ENCODE measurements at places on chromosomes 2 and 18.

DNA sequence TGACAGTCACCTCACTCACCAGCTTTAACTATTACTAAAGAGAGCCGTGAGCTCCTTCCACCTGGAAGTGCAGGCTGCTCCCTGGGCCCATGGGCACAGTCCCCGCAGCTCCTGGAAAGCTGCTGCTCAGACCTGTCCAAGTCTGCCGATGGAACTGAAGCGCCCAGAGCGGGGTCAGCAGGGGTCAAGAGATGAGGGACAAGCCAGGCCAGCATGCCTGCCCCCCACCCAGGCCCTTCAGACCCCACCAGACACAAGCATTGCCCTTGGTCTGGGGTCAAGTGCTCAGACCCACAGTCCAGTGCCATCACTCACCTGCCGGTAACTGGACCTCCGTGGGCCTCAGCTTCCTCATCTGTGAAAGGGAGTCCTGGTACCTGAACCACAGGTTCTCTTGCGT is 59.9 kb downstream of the BIN1 start:
- DNase-seq, result no peak

- no peak for DNase-seq
These were observed 1208.4 kb downstream of the DPP10 start for GRCh38 chr2:115650827-115651226.

DNA sequence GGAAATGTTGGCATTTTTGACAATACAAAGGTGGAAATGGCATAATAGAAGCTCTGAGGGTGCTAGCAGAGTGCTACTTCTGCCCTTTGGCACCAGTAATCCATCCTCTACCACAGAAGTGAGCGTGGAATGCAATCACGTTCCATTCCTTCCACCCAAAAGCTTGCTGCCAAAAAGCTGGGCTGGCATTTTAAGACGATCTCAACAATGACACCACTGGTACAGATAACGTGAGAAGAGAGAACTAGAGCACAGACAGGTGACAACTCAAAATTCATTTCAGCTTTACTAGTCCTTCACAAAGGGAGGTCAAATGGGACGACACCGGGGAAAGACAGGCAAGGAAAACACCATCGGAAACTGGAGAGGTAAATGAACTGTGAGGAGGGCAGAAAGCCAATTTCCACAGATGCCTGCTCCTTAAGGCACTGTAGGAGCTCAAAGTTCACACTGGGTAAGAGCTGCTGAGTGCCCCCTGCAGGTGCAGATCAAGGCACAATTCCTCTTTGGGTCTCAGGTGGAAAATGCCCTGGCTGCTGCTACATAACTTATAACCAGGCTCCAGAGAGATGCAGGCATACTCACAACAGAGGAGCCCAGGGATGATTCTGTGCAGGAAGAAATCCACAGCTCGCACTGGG is 50.7 kb upstream of the RNU4ATAC start:
- no peak for DNase-seq

DNA sequence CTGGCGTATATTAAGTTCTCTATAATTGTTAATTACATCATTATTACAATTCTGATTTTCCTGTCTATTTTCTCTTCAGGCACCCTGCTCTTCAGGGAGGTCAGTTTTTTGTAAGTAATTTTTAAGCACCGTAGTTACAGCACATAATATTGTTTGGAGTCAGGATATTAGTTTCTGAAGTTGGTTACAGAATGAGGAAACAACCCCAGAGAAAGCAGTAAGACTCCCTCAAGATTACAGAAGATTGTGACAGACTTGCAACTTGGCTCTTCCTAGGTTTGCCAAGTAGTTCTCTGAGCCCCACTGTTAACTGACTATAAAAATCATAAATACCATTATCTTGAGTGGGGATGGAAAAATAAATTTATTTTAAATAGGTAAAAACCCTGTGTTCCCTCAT is 921 bp downstream of the RPE start:
- no peak for DNase-seq

- DNase-seq, result peak; percentile 68
These were observed 2.8 kb upstream of the CTDSP1 start for GRCh38 chr2:218396688-218397462.

DNA sequence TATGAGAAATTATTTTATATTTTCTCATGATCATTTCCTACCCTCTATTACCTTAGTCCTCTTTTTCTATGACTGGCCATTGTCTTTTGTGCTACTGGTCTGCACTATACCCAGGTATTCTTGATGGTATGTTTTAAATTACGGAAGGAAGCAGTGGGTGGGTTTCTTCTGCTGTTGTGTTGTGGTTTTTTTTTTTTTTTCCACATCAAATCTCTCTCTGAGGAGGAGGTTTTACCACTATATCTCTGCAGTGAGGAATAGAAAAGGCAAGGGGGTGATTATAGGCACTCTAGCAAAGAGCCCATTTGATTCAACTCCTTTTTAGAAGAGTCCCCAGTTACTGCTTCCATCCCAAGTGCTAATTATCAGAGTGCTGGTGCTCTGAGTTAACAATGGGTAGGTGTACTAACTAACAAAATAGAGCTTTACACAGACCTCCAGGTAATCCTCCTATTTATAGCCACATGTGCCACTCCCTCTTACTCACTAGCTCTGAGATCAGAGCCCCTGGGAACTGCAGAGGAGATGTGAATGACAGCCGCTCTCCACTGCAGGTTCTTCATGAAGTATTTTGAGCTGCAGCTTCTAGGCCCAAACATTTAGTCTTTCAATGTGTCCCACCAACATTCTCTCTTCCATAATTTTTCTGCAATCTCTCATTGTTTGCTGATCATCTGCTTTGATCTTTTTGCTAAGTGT is 301.6 kb upstream of the GULP1 start:
- no peak for DNase-seq

- DNase-seq, result no peak
These were observed 44.3 kb downstream of the MALT1 start for GRCh38 chr18:58715540-58715939.

DNA sequence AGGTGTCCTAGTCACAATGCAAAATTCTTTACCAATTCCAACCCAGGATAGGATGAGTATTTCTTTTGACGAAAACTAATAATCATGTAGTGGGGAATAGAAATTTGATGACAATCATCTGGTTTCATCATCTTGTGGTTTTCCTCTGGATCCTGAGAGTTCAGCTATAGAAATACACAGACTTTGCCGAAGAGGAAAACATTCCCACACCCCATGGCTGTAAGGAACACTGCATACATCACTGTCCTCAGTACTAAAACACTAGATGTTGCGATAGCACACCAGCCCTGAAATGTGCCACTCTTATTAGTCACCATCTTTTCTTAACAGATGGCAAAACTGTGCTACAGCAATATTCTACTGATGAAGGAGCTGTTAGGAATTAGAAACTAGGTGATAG is 29.4 kb downstream of the CERKL start:
- no peak for DNase-seq

DNA sequence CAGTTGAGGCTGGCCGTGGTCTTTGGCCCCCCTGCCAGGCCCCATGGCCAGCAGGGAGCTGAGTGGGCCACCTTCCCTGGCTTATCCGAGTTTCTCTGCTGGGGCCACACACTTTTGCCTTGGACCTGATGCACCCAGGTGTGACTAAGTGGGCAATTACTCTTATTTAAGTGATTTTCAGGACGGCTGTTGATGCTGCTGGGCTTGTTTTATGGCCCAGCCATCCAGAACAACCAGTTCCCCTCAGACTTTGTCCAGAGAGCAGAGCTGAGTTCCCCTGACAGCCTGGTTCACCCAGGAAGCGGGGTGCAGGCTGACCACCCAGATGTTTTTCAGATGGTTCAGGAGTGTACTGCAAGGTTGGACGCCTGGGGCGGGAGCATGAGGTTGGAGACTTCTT is 68.8 kb downstream of the GLI2 start:
- DNase-seq, result no peak

DNA sequence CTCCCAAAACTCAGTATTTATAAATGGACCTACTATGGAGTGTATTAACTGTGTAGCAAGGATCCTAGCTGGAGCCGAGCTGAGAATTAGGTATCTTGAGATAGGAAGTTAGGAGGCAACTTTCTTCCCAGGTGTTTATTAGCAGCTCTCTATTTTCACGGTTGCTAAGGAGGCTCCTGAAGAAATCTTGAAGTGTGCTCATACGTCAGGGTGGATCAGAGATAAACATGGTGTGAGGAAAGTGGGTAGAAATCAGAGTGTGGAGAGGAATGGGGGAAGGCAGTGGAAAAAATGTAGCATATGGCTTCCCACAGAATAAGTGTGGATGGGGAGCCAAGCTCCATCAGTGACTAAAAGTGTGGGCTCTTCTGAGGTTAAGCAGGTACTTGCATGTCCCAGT is 104.3 kb downstream of the ABCA12 start:
- no peak for DNase-seq

DNA sequence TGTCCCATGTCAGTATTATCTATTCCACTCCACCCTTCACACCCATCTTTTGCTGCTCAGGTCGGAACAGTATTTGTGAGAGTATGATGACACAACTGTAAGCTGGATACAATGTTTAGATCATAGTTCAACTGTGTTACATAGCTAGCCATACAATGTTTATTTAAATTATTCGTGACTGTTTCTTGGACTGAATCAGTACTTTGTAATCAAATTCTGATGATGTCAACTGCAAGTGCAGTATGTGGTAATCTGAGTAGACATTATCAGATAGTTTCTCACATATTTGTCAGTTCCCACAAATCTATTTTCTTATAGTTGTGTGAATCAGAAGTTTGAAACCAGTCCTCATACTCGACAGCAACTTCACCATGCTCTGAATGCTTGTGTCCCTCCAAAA is 177.6 kb downstream of the ZNF407 start:
- no peak for DNase-seq

GRCh38 chr2:215870986-215871385 is 142.4 kb downstream of the MREG start:
- DNase-seq, result no peak

- DNase-seq, result no peak
These were observed 247.6 kb downstream of the CDCA7 start for GRCh38 chr2:173602153-173602795.

- no peak for DNase-seq
These were observed 1159.6 kb upstream of the CHAC2 start for GRCh38 chr2:52608030-52608429.

DNA sequence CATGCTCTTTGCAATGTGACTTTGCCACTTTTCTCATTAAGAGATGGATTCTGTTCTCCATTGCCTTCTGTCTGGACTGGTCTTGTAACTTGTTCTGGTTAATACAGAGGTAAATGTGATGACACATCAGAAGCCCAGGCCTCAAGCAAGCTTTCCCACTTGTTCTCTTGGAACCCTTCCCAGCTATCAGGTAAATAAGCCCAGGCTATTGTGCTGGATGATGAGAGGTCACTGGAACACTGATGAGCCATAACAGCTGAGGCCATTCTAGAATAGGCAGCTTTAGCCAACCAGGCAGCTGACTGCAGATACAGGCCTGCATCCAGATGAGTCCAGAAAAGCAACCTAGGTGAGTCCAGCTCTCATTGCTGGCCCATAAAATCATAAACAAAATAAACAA is 1007.0 kb upstream of the ACVR2A start:
- no peak for DNase-seq

- DNase-seq, result no peak
These were observed 31.3 kb downstream of the ANXA4 start for GRCh38 chr2:69773206-69773605.

GRCh38 chr2:176753752-176754474 is 458.7 kb upstream of the HNRNPA3 start:
- DNase-seq, result no peak

DNA sequence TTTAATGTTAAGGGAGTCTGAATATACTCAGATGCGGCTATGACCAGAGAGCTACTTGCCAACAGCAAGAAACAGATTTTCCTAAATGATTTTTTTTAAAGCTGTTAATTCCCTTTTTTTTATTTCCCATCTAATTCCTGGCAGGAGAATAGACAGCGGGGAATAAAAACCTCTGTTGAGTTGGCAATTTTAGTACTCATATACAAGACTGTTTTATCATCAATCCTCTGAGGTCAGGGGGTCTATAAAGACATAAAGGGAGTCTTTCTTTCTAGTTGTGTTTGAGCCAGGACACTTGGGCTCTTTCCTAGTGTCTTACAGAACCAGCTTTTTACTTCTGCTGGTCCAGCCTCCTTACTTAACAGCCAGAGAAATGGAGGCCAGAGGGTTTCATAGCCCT is 29.4 kb downstream of the MAIP1 start:
- no peak for DNase-seq

- no peak for DNase-seq
These were observed 4.6 kb downstream of the TTR start for GRCh38 chr18:31596081-31596872.

DNA sequence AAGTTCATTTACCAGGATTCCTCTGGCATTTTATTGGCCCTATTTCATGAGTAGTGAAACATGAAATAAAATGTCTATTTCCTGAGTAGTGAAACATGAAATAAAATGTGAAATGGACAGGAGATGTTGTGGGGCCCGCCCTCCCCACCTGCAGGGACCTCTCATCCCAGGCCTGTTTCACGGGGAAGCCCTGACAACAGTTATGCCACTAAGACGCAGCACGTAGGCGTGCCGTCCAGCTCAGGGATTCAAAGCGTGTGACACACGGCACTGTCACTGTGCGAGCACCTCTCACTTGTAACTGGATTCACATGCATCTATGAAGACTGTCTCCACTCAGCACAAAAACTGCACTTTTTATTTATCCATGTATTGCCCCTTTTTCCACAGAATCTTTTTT is 83.4 kb upstream of the SNTG2 start:
- no peak for DNase-seq

DNA sequence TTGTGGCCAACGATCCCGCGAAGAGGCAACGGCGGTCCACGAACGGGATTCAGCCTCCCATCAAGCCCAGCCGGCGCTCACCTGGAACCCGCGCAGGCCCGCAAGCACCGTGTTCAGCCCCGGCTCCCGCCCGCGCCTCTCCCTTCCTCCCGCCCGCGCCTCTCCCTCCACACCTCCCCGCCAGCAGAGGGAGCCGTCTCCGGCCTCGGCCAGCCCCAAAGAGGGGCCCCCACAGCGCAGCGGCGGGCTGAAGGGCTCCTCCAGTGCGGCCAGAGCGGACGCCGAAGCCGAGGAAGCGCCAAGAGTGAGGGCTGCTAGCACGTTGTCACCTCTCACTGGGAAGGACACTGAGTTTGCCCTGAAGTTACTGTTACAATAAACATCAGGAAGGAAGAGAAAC is 55.3 kb upstream of the LAPTM4A start:
- no peak for DNase-seq

- peak; percentile 61 for DNase-seq
These were observed 31.3 kb downstream of the DGKD start for GRCh38 chr2:233385489-233386044.

- no peak for DNase-seq
These were observed 107.6 kb downstream of the NRP2 start for GRCh38 chr2:205789906-205790305.

DNA sequence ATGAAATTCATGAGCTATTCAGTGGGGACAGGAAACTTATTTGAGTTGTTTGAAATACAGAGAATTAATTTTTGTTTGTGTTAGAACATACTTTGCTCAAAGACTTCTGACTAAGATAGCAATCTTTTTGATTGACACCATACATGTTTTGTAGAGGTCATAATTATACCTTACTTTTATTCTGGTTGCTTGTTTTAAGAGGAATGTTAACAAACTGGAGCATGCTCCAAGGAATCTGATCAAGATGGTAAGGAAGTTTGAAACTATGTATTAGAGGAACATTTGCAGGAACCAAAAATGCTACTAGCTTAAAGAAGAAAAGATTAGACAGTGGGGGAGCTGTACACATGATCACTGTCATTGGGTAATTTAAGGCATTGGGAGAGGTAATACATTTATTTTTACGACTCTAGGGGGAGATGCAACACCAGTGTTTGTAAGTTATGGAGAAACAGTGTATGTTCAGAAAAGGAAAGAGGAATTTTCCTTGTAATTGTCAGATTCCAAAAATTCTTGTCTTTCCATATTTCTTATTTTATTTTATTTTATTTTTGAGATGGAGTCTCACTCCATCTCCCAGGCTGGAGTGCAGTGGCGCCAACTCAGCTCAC is 8.0 kb downstream of the AGFG1 start:
- no peak for DNase-seq

GRCh38 chr2:6977113-6977741 is 60.0 kb downstream of the RNF144A start:
- no peak for DNase-seq

Data from CD4-positive, alpha-beta T cell (primary cell).